Naive thymus-derived CD4-positive, alpha-beta T cell (primary cell): ENCODE measurements at places on chromosomes 13 and 19. TPM values are rescaled to one million over a fixed set of nuclear protein-coding genes. Genes with fewer than 3 reads are reported as not detected.
A peak's percentile ranks its signal among the peaks of the same experiment; 100 is the strongest.

ATP4A gene
- polyA plus RNA-seq = not detected

APLP1 gene
- not detected for polyA plus RNA-seq

DNA sequence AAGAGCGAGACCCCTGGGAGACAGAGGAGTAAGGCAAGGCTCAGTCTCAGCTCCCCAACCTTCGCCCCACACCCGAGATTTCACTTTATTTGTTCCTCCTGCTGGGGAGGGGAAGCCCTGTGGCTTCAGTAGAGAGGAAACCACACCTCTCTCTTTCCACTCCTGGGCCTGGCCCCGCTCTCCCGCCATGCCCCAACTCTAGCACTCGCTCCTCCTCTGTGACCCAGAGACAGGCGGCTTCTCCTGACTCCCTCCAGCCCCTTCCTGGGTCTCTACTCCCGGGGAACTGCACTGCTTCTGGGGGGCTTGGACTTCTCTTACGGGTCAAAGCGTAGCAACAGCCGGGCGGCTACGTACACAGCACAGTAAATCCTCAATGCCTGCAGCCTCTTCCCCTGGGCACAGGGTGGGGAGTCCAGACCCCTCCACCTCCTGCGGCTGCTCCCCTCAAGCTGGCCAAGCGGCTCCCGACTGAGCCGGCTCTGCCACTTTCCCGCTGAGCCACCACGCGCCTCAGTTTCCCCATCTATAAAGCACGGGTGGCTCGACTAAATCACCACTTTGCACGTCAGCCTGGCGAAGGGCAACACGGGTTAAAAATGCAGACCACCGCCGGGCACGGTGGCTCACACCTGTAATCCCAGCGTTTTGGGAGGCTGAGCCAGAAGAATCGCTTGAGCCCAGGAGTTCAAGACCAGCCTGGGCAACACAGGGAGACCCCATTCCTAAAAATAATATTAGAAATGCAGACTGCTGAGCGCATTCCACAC is 1.4 kb downstream of the RNF126 start:
- DNase-seq = peak; percentile 70

GRCh38 chr13:29707876-29708543 is 112.5 kb upstream of the SLC7A1 start:
- peak; percentile 18 for DNase-seq

- DNase-seq = peak; percentile 64
These were observed 22.2 kb downstream of the RASA3 start for GRCh38 chr13:114110091-114110829.

DNA sequence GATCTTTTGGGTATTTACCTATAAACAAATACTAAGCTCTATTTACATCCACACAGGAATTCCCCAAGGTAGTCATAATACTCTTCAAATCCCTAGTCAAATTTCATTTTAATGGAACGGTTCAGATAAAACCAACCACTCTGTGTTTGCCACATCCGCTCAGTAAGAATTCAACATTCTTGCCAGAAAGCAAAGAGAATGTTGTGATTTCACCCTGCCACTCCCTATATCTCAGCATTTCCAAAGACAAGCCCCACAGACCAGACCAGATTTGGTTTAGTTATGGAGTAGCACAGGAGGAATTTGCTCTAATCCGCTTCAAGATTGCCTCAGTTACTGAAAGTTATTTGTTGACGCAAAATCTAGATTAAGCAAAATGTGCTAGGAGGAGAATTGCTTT is 105.6 kb upstream of the SERP2 start:
- DNase-seq = no peak

GRCh38 chr19:41930926-41931592 is 2.8 kb upstream of the ERFL start:
- DNase-seq = no peak

GRCh38 chr19:13827656-13828055 is 32.4 kb downstream of the ZSWIM4 start:
- DNase-seq = no peak

ZNF850 gene
- 0.99 TPM for polyA plus RNA-seq

- DNase-seq = no peak
These were observed 28.5 kb downstream of the AP1M1 start for GRCh38 chr19:16226184-16226591.

KLK2 gene
- polyA plus RNA-seq = not detected

- peak; percentile 57 for DNase-seq
These were observed 19.4 kb upstream of the ADGRE5 start for GRCh38 chr19:14361824-14362223.

DNA sequence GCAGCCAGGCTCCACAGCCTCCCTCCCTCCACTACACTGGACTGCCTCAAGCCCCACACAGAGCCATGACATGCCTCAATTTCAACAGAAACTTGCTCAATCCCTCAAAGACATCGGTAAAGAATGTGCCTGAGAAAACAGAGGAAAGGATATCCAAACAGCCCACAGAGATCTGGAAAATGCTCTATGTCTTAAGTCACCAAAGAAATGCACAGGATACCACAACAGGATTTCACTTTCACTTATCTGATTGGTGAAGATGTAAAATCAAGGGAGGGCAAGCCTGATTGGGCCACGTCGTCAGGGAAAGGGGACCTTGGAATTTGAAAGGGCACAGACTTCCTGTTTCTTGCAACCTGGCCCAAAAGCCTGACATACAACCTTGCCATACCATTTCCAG is 14.2 kb downstream of the CACNA1A start:
- DNase-seq = no peak

- no peak for DNase-seq
These were observed 3.2 kb downstream of the GDF15 start for GRCh38 chr19:18388960-18389725.

GRCh38 chr19:54023191-54023590 is 31.8 kb downstream of the CACNG6 start:
- no peak for DNase-seq

ZNF285 gene
- polyA plus RNA-seq = 1.8 TPM

- DNase-seq = peak; percentile 44
These were observed 10.2 kb upstream of the CCDC97 start for GRCh38 chr19:41299755-41300089.

- DNase-seq = no peak
These were observed 13.7 kb upstream of the SLC35E1 start for GRCh38 chr19:16585808-16586476.

DNA sequence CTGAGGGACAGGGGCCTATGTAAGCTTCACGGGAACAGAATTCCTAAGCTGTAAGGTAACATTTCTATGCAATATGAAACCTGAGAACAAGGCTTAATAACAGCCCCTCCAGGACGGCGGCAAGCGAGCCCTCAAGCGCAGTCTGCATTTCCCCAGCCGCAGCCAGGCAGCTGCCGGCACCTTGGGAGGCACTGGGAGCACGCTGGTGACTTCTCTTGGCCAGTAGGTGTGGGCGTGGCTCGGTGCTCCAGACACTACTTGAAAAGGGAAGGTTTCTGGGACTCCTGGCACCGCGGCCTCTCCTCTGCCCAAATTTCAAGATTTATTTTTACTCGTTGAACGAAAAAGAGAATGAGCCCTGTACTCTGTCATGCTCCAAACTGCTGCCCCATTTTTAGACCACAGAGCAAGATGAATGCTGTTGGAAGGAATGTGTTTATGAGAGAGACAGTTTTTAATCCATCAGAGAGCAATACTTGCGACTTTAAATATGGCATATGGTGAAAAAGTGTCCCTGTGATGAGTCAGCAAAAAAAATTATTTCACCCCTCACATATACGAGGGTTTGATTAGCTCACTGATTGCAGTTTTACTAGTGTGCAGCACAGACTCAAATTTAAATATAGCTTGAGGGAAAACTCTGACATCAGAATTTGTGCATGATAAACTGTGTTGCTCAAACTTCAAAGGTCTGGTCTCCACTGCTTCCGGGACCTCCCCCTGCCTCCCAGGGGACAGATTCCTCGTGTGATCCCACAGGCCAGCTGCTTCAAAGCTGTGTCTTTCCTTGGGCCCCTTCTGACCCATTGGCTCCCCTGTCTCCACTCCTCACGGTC is 81.2 kb downstream of the COL4A2 start:
- DNase-seq = no peak

- DNase-seq = no peak
These were observed 78.7 kb downstream of the ZNF536 start for GRCh38 chr19:30450835-30451321.

DNA sequence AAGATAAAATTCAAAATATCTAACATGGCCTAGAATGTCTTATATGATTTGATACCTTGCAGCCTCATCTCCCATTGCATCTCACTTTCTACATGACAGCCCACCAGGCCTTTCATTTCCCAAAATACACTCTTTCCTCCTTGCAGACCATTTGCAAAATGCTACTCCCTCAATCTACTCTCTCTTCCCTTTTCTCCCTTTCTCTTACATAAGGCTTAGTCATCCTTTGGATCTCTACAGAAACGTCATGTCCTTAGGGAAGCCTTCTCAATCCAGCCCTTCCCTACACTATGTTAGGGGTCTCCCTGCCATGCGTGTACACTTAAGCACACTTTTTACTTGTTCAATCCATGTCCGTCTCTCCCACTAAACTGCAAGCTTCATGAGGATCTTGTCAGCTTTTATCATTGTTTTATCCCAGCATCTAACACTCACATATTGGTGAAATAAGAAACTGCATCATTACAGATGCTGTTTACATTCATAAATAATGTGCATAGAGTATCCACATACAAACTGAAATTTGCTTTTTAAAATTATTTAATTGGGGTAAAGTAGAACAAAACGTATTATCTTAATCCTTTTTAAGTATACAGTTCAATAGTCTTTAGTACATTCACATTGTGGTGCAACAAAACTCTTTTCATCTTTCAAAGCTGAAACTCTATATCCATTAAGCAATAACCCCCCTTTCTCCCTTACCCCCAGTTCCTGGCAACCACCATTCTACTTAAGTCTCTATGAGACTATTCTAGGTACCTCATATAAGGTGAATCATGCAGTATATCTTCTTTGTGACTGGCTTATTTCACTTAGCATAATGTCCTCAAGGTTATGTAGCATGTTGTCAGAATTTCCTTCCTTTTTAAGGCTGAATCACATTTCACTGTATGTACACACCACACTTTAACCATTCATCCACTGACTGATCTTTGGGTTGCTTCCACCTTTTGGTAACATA is 11.5 kb upstream of the WBP4 start:
- DNase-seq = no peak

GRCh38 chr19:29576046-29576606 is 30.0 kb upstream of the POP4 start:
- no peak for DNase-seq

ZNF234 gene
- 9.5 TPM for polyA plus RNA-seq

ZNF486 gene
- 4.0 TPM for polyA plus RNA-seq

DNA sequence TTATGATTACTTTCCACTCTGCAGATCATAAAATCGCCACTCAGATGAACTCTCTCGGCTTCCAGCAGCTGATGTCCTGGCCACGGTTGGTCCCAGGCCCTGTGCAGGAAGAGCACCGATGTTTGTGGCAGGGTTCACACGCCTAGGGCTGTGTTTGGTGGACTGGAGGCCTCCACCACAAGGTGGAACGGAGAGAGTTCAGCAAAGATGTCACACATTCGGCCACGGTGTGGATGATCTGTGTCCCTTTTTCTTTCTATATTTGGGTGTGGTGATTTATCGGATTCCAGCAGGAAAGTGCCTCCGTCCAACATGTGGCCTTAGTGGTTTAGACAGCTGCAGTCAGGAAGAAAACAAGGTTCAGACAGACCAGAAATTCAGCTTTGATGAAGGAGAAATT is 521 bp upstream of the SHISA2 start:
- no peak for DNase-seq

GRCh38 chr19:13152356-13152973 is 2.3 kb downstream of the IER2 start:
- DNase-seq = no peak

DNA sequence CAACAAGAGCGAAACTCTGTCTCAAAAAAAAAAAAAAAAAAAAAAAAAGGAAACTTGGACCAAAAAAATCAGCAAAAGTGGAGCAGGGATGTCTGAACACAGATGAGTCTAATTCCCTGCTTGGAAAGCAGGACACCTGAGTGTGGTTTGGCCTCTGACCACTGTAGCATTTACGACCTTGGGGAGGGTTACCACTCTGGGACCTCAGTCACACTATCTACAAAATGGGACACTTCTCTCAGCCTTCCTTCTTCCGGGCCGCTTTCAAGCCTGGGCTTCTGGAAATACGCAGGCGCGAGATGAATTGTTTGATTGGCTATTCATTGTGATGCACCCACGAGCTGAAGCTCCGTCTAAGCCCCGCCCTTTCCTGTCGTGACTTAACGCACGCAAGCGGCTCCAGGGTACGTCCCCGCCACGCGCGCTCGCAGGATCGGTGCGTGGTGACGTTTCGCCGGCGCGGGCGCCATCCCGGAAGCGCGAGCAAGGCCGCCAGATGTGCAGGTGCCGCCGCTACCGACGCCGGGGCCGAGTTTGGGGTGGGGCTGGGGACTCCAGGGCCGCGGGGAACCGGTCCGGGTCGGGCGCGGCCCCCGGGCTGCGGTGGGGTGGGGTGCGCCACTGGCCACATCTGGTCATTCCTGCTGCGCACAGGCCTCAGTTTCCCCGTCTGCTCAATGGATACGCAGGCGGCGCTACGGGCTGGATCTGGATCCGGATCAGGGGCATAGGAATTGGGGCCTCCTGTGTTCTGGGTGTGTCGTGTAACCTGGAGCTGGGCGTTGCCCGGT is at the start of gene KXD1:
Gene KXD1, plus strand, starts transcription at position 460 of the 791 bp plus-strand sequence. CDS start 4,187 bp downstream, outside the sequence.
- peak; percentile 94 for DNase-seq

PRR19 gene
- 0.48 TPM for polyA plus RNA-seq

ZNF610 gene
- 2.6 TPM for polyA plus RNA-seq
